Chondrocyte (in vitro differentiated cells): ENCODE measurements at places on chromosomes 7 and 10. TPM values are rescaled to one million over a fixed set of nuclear protein-coding genes. Genes with fewer than 3 reads are reported as not detected.
A peak's percentile ranks its signal among the peaks of the same experiment; 100 is the strongest.

GRCh38 chr10:119120413-119120867 lies 16.5 kb downstream of the DENND10 start:
- H3K4me1 ChIP-seq, result no peaks in the 10 kb centered on the region
- H3K27me3 ChIP-seq, result no peaks in the 10 kb centered on the region
- peak overlapping the region; percentile 8 for H3K27ac ChIP-seq
- no peak overlapping the region for H3K4me3 ChIP-seq
- peaks cover 27% of the 10 kb centered on the region for H3K36me3 ChIP-seq
- DNase-seq, result no peak

DNA sequence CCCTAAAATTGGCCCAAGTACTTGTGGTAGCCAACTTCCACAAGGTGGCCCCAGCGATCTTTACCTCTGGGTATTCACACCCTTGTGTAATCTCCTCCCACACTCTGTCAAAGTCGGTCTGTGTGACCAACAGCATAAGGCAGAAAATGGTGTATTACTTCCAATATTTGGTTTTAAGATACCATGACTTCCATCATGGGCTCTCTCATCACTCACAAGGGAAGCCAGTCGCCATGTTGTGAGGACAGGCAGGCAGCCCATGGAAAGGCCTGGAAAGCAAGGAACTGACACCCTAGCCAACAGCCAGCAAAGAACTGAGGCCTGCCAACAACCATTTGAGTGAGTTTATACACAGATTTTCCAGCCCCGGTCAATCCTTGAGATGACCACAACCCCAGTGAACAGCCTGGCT lies 91.0 kb upstream of the KMT2E start:
- DNase-seq, result no peak
- no peak overlapping the region for H3K4me3 ChIP-seq
- no peak overlapping the region for H3K27ac ChIP-seq
- peaks cover 6% of the 10 kb centered on the region for H3K27me3 ChIP-seq
- H3K4me1 ChIP-seq, result peaks cover 10% of the 10 kb centered on the region

- H3K27ac ChIP-seq, result no peak overlapping the region
- no peak overlapping the region for H3K4me3 ChIP-seq
- DNase-seq, result no peak
Observed at GRCh38 chr10:24177636-24178035, 31.3 kb upstream of the KIAA1217 start.

- no peak for DNase-seq
- peaks cover 9% of the 10 kb centered on the region for H3K4me1 ChIP-seq
- H3K36me3 ChIP-seq, result no peaks in the 10 kb centered on the region
Observed at GRCh38 chr10:80664071-80664680, 126.5 kb downstream of the SH2D4B start.

DNA sequence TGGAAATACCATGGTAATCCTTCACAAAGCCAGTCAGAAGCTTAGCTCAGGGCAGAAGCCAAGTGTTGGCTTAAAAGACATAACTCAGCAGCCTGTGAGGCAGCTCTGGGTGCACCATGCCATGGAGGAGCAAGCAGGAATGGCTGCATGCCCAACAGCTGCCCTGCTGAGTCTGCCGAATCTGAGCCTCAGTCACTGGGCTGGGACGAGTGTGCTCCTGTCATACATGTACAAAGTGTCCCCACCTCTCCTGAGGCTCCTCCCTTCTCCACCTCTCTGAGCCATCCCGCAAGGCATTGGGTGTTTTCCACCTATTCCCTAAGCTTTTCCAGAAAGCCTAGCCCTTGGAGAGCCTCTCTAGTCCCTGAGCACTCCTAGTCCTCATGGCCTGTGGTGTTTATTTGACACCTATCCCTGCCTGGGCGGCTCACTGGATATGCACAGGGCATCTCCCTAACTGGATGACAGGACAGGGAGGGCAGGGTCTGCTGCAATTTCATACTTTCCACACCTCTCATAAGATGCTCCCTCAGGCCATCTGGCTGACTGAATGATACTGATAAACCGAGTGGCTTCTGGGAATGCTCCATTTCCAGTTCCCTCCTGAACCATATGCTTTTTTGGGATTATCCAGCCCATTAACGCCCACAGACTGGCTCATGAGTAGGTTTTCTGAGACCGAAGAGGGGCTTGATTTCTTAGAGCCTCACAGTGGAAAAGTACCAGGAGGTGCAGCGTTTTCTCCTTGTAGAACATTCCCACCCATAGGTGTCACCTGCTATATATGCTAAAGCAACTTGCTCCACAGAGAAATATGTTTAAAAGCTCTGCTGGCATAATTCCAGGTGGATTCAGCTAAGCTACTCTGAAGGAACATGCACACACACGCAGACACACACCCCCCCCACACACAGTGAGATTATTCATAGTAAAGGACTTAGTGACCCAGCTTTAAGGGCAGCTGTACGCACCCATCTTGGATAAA lies 199.3 kb downstream of the SNX10 start:
- no peak for DNase-seq
- H3K27ac ChIP-seq, result no peak overlapping the region
- no peaks in the 10 kb centered on the region for H3K4me1 ChIP-seq
- no peaks in the 10 kb centered on the region for H3K36me3 ChIP-seq

DNA sequence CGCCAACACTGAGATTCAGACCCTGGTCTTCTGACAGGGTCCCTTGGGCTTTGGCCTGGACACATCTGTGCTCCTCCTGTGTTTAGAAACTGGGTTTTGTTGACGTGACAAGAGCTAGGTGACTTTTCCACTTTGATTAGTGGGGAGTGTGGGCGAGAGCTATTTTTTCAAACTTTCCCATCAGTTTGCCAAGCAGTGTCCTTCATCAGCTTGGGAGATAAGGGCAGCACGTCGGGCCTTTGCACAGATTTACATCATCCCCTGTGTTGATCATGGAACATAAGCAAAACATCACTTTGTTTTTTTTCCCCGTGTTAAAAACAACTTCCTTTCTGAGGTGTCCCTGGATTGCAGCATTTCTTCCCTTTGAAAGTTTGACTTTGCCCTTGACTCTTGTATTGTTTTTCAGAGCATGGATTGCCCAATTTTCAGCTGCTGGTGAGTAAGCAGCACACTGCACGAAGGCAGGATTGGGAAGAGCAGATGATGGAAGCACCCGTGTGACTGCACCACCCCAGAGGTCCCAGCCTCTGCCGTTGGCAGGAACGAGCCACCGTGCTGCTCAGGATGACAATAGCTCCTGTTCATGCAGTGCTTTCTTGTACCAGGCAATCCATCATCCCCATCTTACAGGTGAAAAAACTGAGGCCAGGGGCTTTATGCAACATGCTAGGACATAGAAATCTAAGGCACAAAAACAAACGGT lies 6.4 kb upstream of the IGFBP1 start:
- DNase-seq, result no peak
- H3K27me3 ChIP-seq, result no peaks in the 10 kb centered on the region
- H3K36me3 ChIP-seq, result peaks cover 3% of the 10 kb centered on the region
- peak overlapping the region; percentile 47 for H3K27ac ChIP-seq
- no peak overlapping the region for H3K4me3 ChIP-seq

DNA sequence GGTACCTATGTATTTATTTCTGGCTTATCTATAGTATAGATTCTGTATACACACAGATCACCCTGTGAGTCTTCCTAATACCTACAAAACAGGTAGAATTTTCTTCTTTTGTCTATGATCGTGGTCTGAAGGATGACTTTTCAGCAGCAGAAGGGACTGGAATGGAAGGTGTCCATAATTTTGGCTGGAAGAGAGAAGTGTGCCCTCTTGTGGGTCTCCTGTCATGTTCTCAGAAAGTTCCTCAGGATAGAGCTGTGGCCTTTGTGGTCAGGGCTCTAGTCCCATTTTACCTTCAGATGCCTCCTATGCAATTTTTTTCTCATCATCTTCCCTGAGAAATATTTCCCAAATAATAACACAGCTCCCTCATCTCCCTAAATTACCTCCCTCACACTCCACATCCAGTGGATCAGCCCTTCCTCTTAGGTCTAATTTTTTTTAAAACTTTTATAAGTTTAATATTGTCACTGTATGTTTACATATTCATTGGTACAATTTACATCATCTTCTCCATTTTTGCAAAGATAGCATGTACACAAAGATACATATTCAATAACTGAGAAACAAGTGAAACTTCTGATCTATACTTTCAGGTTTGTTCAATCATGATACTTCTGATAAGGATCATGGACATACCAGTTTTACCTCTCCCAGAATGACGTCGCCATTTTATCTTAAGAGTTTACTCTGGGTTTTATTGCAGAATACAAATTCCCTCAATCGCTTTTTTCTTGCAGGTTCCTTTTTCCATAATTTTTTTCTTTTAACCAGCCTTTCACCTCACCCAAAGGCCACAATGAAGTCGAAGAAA lies 112.7 kb downstream of the REEP3 start:
- no peaks in the 10 kb centered on the region for H3K27me3 ChIP-seq
- no peak overlapping the region for H3K27ac ChIP-seq
- H3K36me3 ChIP-seq, result no peaks in the 10 kb centered on the region
- H3K4me1 ChIP-seq, result peaks cover 29% of the 10 kb centered on the region
- DNase-seq, result no peak
- H3K4me3 ChIP-seq, result no peak overlapping the region

- H3K4me1 ChIP-seq, result peaks cover 7% of the 10 kb centered on the region
- H3K27me3 ChIP-seq, result no peaks in the 10 kb centered on the region
- no peak overlapping the region for H3K27ac ChIP-seq
- no peaks in the 10 kb centered on the region for H3K36me3 ChIP-seq
- no peak for DNase-seq
Observed at GRCh38 chr10:93245147-93245546, 171.5 kb downstream of the CYP26A1 start.

GRCh38 chr10:45599646-45600045 lies 72.9 kb downstream of the ZFAND4 start:
- no peak overlapping the region for H3K27ac ChIP-seq
- no peak overlapping the region for H3K4me3 ChIP-seq
- no peak for DNase-seq
- H3K36me3 ChIP-seq, result no peaks in the 10 kb centered on the region

DNA sequence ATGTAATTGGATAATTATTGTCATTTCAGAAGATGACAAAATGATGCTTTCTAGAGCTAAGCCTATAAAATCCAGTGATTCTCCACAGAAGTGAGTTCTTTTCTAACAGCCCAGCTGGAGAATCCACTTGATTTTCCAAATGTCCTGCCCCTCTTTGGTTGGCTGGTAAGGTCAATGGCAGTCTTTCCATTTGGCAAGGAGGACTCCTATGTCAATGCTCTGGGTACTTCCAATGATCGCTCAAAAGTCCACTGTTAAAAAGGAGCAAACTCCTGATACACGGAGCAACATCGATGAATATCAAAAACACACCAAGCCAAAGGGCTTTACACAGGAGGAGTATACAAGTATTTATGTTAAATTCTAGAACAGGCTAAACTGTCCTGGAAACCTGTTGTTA lies 57.8 kb downstream of the STK17A start:
- peaks cover 22% of the 10 kb centered on the region for H3K36me3 ChIP-seq
- no peak overlapping the region for H3K4me3 ChIP-seq
- DNase-seq, result no peak
- H3K4me1 ChIP-seq, result peaks cover 59% of the 10 kb centered on the region

- no peaks in the 10 kb centered on the region for H3K27me3 ChIP-seq
- H3K27ac ChIP-seq, result no peak overlapping the region
- no peaks in the 10 kb centered on the region for H3K36me3 ChIP-seq
- H3K4me1 ChIP-seq, result peaks cover 69% of the 10 kb centered on the region
Observed at GRCh38 chr7:131627735-131628190, 71.3 kb upstream of the PODXL start.

GRCh38 chr10:49106451-49106850 lies 8.9 kb downstream of the VSTM4 start:
- no peak overlapping the region for H3K4me3 ChIP-seq
- H3K27ac ChIP-seq, result peak overlapping the region; percentile 46
- peaks cover 6% of the 10 kb centered on the region for H3K36me3 ChIP-seq
- no peak for DNase-seq

DNA sequence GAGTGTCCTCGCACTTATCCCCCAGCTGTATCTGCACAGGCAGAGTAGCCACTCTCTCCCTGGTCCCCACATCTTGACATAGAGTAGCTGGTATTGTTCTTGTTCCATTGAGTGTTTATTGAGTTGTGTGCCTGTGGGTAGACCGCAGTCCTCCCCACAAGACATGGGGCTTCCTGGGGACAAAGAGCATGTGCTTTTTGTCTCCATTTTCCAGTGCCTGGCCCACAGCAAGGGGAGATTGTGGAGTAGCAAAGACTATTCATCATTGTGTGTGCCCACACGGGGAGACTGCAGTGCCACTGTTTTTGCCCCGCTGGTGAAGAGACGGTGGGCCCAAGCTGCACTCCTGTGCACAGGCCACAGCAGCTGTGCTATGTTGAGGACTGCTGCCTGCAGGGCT lies 63.5 kb downstream of the FRMPD2 start:
- no peaks in the 10 kb centered on the region for H3K4me1 ChIP-seq
- H3K27me3 ChIP-seq, result peaks cover 27% of the 10 kb centered on the region
- DNase-seq, result no peak
- H3K36me3 ChIP-seq, result no peaks in the 10 kb centered on the region
- no peak overlapping the region for H3K27ac ChIP-seq

Gene POLR2J2
- total RNA-seq, result 1.5 to 5.1 TPM (median 2.9 TPM) in 3 replicates

Gene PNLIPRP1
- not detected in 3 replicates for total RNA-seq

Gene ACSM6
- total RNA-seq, result not detected in 3 replicates

Gene RBM17
- total RNA-seq, result 56.3 to 59.0 TPM (median 57.0 TPM) in 3 replicates

Gene ZNF727
- total RNA-seq, result not detected in 3 replicates

Gene TWIST1
- total RNA-seq, result 26.5 to 31.8 TPM (median 26.9 TPM) in 3 replicates

Gene DDC
- total RNA-seq, result not detected in 3 replicates
